ENCODE measurements at places on chromosomes 4 and X. TPM values are rescaled to one million over a fixed set of nuclear protein-coding genes. Genes with fewer than 3 reads are reported as not detected.

The PDE6B gene
- 2.0 TPM for total RNA-seq

The NEXMIF gene
- total RNA-seq: 51.4 TPM

The CFI gene
- 4.5 TPM for total RNA-seq

The DMD gene
- 56.7 TPM for total RNA-seq

The USP27X gene
- 15.9 TPM for total RNA-seq

Data from frontal cortex (tissue), 4 donors.